ENCODE measurements at places on chromosomes 3 and 15. TPM values are rescaled to one million over a fixed set of nuclear protein-coding genes. Genes with fewer than 3 reads are reported as not detected.

Gene PATL2
- 0.34 TPM for total RNA-seq

Gene SLC22A13
- not detected for total RNA-seq

Gene IMPG2
- not detected for total RNA-seq

Gene SLC33A1
- 19.2 TPM for total RNA-seq

Gene TIGIT
- not detected for total RNA-seq

Gene TIMP4
- 10.9 TPM for total RNA-seq

Gene PAQR5
- total RNA-seq = 117 TPM

Gene ADIPOQ
- total RNA-seq = not detected

Gene MYL3
- not detected for total RNA-seq

Measured in A549 treated with CpdA at 1 μM for 4 hours (cell line).